Anterior cingulate cortex (tissue), 58 donors: ENCODE measurements at places on chromosomes 1 and 21.

GRCh38 chr1:208030288-208031091 lies 119.6 kb upstream of the CD34 start:
- DNase-seq, result no peak

DNA sequence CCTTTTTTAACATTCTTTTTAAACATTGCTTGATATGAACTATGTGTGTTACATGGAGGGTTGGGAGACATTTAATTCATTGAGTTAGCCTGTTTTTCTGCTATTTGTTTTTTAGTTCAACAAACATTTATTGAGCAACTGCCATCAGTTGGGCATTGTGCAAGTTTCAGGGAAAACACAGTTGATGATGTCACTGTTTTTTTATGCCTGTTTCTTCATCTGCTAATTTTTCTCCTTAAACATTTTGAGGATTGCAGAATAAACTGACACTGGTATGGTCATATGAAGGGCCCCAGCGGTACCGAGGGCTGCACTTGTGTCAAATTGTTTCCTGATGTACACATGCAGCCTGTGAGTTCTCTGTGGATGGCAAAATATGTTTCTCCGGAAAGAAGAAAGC lies 253.0 kb downstream of the FGGY start:
- DNase-seq, result no peak

DNA sequence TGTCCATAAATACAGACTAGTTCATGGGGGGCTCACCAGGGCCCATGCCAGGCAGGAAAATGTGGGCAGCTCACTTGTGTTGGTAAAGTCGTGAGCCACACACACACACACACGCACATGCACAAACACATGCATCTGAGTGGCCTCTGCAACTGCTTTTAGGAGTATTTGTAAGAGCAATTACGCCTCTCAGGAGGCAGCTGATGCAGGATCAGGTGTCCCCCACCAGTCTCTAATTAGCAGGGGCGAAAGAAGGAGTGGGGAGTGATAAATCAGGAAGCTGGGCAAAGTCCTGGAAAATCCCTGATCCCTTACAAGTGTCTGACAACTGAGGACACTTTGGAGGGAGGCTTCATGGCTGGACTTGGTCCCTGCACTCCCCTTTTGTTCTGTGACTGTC lies 5.7 kb upstream of the IVL start:
- no peak for DNase-seq

DNA sequence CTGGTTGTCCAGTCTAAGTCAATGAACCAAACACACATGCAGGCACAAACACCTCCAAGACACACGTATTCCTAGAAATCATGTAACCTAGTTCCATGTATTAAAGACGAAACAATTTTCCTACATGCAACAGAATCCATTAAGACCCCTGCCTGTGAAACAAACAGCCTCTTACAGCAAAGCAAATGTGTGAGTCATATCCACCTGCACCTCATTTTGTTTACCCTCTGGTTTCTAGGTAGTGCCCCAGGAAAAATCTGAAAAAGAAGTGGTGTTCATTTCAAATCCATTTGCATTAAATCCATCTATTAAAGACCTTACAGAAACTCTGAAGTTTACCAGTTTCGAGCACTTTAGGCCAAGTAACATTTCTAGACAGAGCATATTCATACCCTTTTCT lies 74.1 kb downstream of the VCAM1 start:
- DNase-seq, result no peak

- DNase-seq, result no peak
Observed at GRCh38 chr1:155223047-155223446, 14.6 kb downstream of the MTX1 start.

- no peak for DNase-seq
Observed at GRCh38 chr1:57819893-57820292, 396.0 kb upstream of the DAB1 start.

GRCh38 chr1:204263254-204263910 lies 49.6 kb upstream of the GOLT1A start:
- no peak for DNase-seq

DNA sequence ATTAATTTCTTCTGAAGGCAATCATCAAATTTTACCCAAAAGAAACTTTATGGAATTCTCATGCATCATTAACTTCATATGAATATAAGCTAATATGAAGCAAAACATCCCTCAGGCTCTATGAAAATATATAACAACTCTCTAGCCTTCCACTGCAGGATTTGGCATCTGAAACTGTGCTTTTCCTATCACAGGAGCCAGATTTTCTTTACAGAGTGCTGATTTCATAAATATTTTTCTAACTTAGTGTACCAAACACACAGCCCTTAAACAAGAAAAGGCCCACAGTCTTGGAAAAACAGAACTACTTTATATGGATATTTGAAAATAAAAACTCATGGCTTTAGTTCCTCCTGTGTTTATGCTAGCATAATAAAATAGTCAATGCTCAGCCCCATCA lies 559.5 kb upstream of the CHRM3 start:
- no peak for DNase-seq

- no peak for DNase-seq
Observed at GRCh38 chr1:70376196-70376595, 21.7 kb upstream of the ANKRD13C start.

- no peak for DNase-seq
Observed at GRCh38 chr1:221263831-221264767, 384.9 kb downstream of the HLX start.

GRCh38 chr1:153780551-153780950 lies 5.3 kb downstream of the SLC27A3 start:
- DNase-seq, result no peak

- DNase-seq, result no peak
Observed at GRCh38 chr1:202076050-202076511, 46.6 kb upstream of the GPR37L1 start.

DNA sequence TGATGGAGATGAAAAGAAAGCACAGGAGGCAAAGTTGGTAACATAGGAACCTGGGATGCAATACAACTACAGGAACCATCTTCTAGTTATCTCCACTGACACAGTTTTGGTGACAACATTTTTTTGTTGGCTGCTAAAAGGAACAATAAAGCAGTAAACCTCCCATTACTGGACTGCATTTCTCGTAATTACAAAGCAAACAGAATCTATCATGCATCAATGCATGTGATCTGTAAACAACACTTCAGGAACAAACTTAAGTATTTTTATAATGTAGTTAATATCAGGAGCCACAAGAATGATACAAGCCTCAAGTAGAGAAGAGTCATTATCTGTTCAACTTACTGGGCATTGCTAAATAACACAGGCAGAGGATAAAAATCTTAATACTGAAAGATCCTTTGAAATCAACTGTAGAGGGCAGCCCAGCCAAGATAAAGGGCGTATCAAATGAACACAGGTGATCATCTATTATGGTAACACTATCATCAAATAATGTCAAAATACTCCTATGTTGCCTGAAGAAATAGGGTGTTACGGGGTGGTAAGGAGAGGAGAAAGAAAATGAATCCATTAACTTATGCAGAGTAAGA lies 193.3 kb downstream of the EIF4G3 start:
- DNase-seq, result no peak

- DNase-seq, result no peak
Observed at GRCh38 chr1:212613440-212614335, 5.1 kb downstream of the ATF3 start.

- peak; percentile 46 for DNase-seq
Observed at GRCh38 chr1:9844106-9844505, 20.3 kb upstream of the CLSTN1 start.

GRCh38 chr1:156095906-156096508 lies 13.7 kb upstream of the MEX3A start:
- DNase-seq, result no peak

GRCh38 chr1:76940571-76941335 lies 73.5 kb downstream of the ST6GALNAC5 start:
- DNase-seq, result no peak

- no peak for DNase-seq
Observed at GRCh38 chr1:41812051-41812450, 106.7 kb downstream of the HIVEP3 start.

DNA sequence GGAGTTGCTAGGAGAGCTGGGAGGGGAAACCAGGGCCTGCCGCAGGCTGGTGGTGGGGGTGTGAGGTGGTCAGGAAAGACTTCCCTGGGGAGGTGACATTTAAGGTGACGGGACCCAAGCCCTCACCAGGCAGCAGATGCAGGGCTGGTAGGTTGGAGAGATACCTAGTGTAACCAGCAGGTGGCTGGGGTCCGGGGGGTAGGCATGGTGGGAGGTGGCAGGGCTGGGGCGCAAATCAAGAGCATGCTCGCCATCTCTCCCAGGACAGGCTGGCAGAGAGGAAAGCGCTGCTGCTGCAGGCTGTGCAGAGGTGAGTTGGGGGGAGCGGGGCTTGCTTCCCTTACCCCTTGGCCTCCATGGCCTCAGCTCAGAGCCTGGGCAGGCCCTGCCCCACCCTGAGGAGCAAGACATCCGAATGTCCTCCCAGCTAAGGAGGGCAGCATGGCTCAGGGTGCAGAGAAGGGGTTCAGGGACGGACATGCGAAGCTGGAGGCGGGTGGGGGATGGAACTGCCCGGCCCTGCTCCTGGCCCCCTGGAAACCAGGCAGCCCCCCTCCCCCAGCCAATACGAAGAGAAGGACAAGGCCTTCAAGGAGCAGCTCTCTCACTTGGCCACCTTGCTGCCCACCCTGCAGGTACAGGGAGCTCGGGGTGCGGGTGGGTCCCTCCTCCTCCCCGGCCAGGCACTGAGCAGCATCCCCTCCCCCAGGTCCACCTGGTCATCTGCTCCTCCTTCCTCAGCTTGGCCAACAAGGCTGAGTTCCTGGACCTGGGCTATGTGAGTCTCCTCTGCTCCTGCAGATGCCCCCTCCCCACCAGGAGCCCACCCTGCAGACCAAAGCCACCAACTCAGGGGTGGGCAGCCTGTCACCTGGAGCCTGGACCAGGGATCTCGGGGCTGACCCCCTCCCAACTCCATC lies 4.0 kb downstream of the RNF207 start:
- no peak for DNase-seq

- no peak for DNase-seq
Observed at GRCh38 chr1:230231774-230232145, 164.7 kb downstream of the GALNT2 start.

- no peak for DNase-seq
Observed at GRCh38 chr1:199422206-199422605, 605.3 kb upstream of the NR5A2 start.

GRCh38 chr1:153678519-153679336 lies at the start of gene NPR1:
TSS of gene NPR1 (plus strand) at chr1:153678688. CDS start at chr1:153679109, 421 bp downstream.
- DNase-seq, result no peak

GRCh38 chr1:164718821-164719220 lies 159.8 kb downstream of the PBX1 start:
- no peak for DNase-seq

DNA sequence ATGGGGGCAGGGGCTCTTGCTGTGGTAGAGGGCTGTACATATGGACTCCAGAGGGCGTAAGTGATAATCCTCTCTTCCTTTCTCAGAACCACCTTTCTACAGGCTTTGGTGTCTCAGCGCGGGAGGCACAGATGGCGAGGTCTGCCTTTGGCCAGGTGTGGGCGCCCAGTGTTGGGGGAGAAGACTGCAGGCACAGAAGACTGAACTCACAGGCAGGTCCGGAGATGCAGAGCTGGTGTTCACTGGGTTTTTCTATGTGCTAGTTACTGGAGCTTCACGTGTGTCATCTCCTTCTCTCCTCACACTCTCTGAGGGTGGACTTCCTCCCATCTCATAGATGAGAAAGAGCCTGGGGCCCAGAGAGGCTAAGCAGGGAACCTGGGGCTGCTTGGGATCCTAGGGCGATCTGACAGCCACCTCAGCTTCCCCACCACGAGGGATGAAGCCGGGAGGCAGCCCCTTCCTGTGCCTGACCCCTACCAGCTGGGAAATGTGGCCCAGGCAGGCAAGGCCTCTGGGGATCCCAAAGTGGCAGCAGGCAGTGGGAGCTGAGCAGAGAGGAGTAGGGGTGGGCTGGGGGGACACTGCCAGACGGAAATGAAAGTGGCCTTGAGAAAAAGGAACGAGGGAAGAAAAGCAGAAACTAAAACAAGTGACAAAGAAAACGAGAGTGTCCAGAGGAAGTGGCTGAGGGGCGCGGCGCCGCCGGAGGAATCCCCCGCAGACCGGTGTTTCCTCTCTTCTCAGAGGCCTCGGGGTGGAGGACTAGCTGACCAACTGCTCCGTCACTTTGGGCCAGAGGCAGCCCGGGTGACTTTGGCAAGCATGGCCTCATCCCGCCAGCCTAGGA lies 191.6 kb downstream of the HIVEP3 start:
- DNase-seq, result no peak
